ENCODE measurements at places on chromosomes 4 and X. TPM values are rescaled to one million over a fixed set of nuclear protein-coding genes. Genes with fewer than 3 reads are reported as not detected.

Gene ATP2B3
- total RNA-seq: 0.08 TPM

Gene UNC5C
- not detected for total RNA-seq

Gene BEND2
- total RNA-seq: not detected

Gene COL25A1
- total RNA-seq: not detected

Gene EREG
- 53.5 TPM for total RNA-seq

Gene TLR1
- 0.67 TPM for total RNA-seq

Gene LRP2BP
- 0.10 TPM for total RNA-seq

Gene TXK
- total RNA-seq: 0.20 TPM

Gene ZNF157
- not detected for total RNA-seq

Gene KCND1
- 0.77 TPM for total RNA-seq

Gene ACTRT1
- not detected for total RNA-seq

Gene ERAS
- total RNA-seq: not detected

Gene DCHS2
- not detected for total RNA-seq

Data from A549 treated with RU486 at 1 μM for 4 hours (cell line).